ENCODE measurements at places on chromosomes 7 and 10. TPM values are rescaled to one million over a fixed set of nuclear protein-coding genes. Genes with fewer than 3 reads are reported as not detected.
A peak's percentile ranks its signal among the peaks of the same experiment; 100 is the strongest.

Gene ICA1
- total RNA-seq: 2.2 TPM

Gene KCNIP2
- 3.5 TPM for total RNA-seq

DNA sequence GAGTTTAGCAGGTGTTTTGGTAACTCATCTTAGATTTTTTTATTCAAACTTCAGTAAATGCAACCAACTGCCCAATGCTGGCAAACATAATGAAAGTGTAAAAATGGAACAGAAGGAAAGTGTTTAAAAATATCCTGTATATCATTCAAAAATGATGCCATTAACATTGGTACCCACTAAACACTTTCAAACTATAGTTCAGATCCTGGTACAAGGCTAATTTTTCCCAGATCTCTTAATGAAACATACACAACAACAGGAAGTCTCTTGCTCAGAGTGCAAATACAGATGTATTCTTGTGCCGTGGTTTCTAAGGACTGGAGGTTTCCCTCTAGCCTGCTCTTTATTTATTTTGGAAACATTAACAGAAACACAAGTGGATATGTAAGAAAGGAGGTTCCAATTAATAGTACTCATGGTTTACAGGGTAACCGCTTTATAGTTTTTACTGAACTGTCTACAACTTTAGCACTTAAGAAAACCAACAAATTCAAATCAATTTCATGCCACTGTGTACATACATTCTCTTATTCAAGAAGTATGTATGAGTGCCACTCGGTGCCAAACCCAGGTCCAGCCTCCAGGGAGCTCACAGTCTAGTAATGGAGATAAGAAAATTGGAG is 176.0 kb upstream of the AKR1E2 start:
- H3K27ac ChIP-seq: peak overlapping the region; percentile 81
- H3K27me3 ChIP-seq: no peaks in the 10 kb centered on the region
- peaks cover 68% of the 10 kb centered on the region for H3K4me1 ChIP-seq
- no peaks in the 10 kb centered on the region for H3K36me3 ChIP-seq
- DNase-seq: no peak

- H3K36me3 ChIP-seq: peaks cover 2% of the 10 kb centered on the region
- H3K4me3 ChIP-seq: peak overlapping the region; percentile 8
- peak overlapping the region; percentile 69 for H3K27ac ChIP-seq
Observed at GRCh38 chr7:47576031-47576865, 5.7 kb downstream of the TNS3 start.

Gene ACADSB
- 17.5 TPM for total RNA-seq

- DNase-seq: no peak
- H3K4me3 ChIP-seq: peak overlapping the region; percentile 89
- H3K4me1 ChIP-seq: peaks cover 18% of the 10 kb centered on the region
- no peaks in the 10 kb centered on the region for H3K36me3 ChIP-seq
Observed at GRCh38 chr7:148543-148931, 43.8 kb upstream of the FAM20C start.

- H3K27me3 ChIP-seq: peaks cover 4% of the 10 kb centered on the region
- no peaks in the 10 kb centered on the region for H3K4me1 ChIP-seq
- H3K4me3 ChIP-seq: no peak overlapping the region
- no peaks in the 10 kb centered on the region for H3K36me3 ChIP-seq
Observed at GRCh38 chr10:52170776-52171175, 143.3 kb upstream of the DKK1 start.
